NCI-H2171 treated with DMSO at 0.1 percent for 48 hours (cell line): ENCODE measurements at places on chromosomes 1 and 21.

- no peak for DNase-seq
Measured at GRCh38 chr1:65425697-65426096, 5.2 kb downstream of the LEPR start.

GRCh38 chr1:156705321-156705917 lies at the start of gene CRABP2:
Gene CRABP2 (minus strand): TSS chr1:156705583. CDS start chr1:156705446, 137 bp downstream.
- DNase-seq: peak; percentile 74

DNA sequence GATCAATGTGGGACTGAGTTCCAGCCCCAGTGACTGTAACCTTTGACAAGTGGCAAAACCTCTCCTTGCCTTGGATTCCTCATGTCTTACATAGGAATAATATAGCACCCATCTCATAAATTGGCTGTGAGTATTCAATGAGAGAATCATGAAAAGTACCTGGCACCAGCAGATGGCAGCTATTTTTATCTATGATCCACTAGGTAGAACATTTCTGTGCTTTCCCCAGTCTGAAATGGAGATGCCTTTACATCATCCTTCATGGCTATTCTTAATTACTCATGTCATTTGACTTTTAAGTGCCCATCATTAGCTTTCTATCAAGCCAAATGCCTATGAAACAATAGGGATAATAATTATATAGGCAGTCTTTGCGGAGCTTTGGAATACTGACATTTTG lies 130.1 kb downstream of the TGFB2 start:
- DNase-seq: no peak

DNA sequence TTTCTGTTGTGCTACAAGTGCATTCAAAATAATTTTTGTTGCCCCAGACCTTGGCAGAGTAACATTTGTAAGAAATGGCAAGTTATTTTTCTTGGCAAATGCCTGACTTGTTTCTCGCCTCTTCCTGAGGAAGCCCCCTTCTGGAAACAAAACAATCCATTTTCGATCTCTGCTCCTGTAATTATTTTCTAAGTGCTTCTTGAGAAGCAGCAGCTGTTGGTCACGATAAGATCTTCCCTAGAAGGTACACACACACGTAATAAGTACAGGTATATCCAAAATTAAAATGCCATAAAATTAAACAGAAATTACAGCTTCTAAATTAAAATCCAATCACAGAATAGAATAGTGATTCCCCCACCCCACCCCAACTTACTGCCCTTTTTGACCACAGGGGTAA lies 47.3 kb downstream of the LPGAT1 start:
- peak; percentile 81 for DNase-seq

DNA sequence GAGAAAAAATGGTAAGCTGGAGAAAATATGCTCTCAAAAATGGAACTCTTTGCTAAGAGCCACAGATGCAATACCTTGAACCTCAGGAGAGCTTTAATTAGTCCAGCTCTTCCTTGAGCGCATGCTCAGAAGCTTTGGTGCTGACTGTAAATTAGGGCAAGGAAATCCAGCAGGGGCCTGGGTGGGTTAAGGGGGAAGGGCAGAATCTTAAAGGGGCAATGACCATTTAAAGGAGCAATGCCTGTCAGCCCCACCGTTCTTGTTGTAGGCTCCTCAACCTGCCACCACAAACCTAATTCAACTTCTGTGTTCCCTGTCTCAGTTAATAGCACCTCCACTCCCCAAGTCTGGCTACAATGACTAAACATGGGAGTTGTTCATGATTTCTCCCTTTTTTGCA lies 6.8 kb upstream of the SLC22A15 start:
- DNase-seq: no peak

DNA sequence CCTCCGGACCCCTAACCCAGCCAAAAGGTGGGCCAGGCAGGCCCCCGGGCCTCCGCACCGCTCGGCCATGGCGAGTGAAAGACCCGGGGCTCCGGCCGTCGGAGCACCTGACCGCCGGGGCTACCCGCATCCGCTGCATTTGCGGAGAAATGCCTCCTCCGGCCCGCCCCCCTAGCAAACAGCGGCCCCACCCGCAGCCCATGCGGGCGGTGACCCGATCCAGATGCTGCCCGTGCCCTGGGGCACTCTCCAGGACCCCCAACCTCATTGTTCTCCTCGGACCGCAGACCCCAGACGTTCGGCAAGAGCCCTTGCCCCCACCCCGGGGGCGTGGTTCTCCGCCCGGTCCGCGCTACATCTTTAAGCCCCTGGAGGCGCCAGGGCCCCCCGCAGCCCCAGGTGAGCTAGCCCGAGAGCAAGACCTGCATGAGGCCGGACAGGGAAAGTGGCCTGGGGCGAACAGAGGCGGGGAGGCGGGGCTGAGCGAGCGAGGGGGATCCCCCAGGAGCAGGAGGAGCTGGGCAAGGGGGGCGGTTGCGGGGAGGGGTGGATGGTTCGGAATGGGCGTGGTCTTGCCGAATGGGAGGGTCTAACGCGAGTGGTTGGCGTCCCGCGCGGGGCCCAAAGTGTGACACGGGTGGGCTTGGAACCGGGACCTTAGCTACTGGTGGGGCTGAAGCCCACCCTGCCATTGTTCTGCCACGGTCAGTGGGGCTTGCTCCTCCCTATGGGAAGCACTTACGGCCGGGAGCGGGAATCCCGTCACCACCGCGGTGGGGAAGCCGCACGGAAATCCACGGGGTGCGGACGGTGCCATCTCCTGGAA lies 6.3 kb upstream of the CRYBG2 start:
- no peak for DNase-seq

DNA sequence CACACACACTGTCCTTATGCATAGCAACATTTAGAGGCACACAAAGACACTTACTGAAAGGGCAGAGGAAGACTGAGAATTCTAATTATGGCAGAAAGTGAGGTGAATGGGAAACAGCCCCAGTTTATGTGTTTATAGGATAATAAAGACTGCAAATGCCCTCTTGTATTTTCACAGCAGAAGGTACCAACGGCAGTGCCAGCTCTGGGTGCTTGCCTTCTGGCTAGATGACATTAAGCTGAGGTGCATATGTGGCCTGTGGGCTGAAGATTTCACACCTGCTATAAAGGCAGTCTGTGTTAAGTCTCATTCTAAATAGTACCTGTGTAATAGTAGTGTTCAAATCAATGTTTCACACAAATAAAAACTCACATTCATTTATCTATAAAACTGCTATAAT lies 347.2 kb upstream of the ZRANB2 start:
- DNase-seq: no peak

DNA sequence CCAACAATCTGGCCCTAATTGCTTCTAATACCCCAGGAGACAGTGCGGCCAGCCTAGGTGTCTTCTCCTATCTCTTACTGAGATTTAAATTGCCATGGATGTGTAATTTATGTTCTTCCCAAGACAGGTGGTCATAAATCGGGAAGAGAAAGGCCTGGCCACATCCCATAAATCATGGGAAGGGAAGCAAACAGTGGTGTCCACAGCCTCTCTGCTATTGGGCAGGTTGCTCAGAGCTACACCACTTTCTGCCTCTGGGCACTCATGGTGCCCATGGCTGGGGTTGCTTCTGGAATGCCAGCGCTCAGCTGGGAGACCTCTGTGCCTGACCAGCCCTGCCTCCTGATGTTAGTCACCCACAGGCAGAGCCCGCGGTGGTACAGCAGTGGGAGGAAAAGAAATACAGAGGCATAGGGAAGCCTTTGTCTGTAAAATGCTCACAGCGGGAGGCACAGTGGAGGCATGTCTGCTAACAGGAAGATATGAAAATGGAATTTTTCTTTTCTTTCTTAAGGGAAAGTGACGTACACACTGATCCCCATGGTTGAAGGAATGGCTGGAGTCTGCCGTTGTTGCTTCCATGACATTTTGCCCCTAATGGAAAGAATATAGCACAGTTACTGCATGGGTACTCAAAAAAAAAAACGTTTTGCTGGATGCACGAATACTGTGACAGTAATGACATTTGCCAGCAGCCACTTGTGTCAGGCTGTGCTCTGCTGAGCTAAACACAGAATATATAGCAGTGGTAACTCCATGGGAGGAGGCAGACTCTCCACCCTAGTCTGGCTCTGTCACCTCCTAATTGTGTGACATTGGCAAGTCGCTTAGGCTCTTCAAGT lies 21.9 kb downstream of the MTARC1 start:
- no peak for DNase-seq

DNA sequence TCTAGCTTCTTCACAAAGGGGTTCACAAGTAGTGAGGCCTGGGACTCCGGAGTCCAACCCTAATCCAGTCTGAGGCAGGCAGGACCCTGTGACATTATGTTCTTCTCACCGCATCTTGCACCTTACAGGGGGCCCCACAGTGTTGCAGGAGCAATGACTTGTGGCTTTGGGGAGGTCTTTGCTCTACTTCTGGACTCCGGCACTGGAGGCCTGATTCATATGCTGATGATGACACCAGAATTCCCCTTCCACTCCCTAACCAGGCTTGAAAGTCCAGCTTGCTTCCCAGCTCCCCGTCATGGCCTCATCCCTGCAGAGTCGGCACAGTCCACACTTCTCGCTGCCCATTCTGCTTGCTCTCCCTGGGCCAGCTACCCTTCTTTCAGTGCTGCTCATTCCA lies 96.3 kb upstream of the SLC44A3 start:
- DNase-seq: no peak

GRCh38 chr1:14071581-14071980 lies 371.6 kb downstream of the PRDM2 start:
- DNase-seq: no peak

- DNase-seq: peak; percentile 74
Measured at GRCh38 chr1:209937996-209938959, at the start of gene SYT14. Gene SYT14 (plus strand): TSS chr1:209938217. CDS start chr1:209938265, 48 bp downstream.

GRCh38 chr1:29575277-29575676 lies 339.0 kb downstream of the PTPRU start:
- no peak for DNase-seq

GRCh38 chr1:179767996-179768395 lies 24.9 kb downstream of the FAM163A start:
- no peak for DNase-seq

- DNase-seq: no peak
Measured at GRCh38 chr1:194818674-194819073, 1632.3 kb upstream of the B3GALT2 start.

DNA sequence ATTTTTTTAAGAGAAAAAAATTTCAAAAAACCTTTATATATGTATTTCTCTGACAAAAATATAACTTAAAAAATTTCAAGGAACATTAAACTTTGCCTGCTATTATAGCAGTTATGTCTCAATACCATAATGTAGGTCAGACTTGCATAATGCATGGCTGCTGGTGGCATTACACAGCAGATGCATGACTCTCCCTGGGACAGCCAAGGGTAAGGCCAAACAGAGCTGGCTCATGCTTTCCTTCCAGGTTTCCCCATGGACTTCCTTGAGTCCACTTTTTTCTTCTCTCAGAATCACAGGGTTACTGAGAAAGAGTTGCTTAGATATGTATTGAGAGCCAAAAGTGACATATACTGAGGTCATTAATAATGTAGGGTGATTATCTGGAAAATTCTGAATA lies 43.7 kb downstream of the RHOU start:
- DNase-seq: no peak

DNA sequence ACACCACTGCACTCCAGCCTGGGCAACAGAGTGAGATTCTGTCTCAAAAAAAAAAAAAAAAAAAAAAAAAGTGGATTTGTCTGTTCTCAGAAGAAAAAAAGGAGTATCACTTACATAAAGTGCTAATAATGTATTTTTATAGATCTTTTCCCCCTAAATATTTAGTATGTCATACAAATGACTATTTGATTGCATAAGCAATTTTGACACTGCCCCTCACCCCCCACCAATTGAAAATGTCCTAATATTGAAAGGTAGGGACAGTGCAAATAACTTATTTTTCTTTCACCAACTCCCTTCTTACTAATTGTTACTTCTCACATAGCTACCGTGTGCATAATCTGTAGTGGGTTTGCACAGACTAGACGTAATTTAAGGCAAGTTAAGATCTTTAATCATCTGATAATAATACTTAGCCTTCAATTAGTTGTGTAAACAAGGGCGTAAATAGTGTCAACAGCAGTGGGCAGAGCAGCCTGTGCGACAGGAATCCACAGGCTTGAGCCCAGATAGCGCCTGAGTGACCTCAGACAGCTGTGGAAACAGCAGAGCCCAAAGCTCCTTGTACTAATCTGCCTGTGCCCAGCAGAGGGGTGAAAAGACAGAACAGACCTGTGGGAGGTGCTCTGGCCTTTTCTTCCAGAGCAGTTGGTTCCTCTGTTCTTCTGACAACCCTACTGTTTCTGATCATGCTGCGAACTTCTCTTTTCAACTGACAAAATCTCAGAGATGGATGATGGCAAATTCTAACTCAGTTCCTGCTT lies 4.5 kb upstream of the IER5 start:
- peak; percentile 36 for DNase-seq

DNA sequence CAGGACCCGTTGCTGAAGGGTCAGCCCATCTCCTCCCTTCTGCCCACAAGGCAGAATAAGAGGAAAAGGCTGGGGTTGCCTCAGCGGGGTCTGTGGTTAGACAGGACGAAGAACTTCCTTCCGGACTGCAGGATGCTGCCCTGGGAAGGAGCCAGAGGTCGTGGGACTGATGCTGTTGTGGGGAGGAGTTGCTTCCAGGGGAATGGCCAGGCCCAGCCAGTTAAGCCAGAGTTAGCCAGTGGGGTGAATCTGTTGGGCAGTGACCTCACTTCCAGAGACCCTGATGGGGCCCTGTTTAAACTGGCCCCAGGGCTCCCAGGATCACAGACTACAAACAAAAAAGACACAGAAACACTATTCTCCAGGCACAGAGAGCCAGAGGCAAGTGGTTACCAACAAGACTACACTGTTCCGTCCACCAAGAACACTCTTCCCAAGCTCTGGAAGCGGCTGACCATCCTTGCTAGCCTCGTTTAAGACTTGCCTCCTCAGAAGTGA lies 13.0 kb downstream of the FAM229A start:
- DNase-seq: no peak

DNA sequence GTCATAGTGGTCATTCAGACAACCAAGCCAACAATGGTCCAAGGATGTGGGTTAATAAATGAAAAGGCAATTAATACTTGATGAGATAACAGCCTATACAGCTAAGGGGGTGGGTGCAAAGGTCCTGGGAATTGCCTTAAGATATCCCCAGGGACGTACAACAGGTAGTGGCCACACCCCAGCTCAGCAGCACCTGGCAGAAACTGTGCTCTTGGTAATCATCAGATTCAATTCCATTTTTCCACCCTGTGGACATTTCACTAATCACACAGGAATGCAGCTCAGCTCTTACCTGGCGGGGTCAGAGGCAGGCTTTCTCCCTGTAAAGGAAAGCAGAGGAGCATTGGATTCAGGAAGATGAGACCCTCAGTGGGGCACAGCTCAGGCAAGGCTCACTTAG lies 32.9 kb downstream of the FCRL5 start:
- DNase-seq: no peak

GRCh38 chr1:110477041-110477440 lies 26.1 kb downstream of the PROK1 start:
- no peak for DNase-seq

- no peak for DNase-seq
Measured at GRCh38 chr1:1678581-1679380, 13.8 kb downstream of the SLC35E2B start.

DNA sequence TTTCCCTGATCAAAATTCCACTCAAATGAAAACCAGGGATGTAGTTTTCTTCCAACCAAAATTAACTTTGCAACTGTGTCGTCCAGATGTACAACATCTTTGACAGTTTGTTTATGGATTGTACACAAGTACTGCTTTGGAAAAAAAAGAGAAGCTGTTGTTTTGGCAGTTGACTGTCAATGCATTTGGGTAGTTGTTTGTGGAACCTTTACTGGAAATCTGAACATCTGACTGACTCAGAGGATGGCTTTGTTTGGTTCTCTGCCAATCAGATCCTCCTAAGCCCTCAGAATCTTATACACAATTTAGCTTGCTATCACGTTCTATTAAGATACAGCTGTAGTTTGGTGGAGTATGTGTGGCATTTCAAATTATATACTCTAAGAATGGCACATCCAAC lies 195.0 kb downstream of the KCNK2 start:
- no peak for DNase-seq
